Keratinocyte (primary cell): ENCODE measurements at places on chromosomes 1 and 21. TPM values are rescaled to one million over a fixed set of nuclear protein-coding genes. Genes with fewer than 3 reads are reported as not detected.

DNA sequence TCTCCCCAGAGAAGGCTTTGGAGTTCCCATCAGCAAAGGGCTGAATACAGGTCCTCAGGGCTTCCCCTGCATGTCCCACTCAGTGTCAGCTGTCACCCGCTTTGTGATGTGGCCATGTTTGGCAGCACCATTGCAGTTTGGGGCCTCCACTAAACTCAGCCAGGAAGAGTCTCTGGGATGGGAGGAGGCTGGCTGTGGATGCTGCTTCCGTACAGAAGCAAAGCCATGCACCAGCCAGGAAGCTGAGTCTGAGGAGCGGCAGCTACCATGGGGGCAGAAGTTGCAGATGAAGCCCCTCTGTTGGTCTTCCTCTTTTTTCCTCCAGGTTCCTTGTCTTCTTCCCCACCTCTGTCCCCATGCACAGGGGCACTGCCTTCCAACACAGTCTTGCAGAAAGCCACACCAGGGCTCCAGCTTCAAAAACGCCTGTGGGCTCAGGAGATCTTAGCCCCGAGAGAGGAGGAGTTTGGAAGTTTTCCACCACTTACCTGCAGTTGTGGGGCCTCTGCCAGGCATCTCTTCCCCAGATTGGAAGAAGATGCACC is 416.8 kb downstream of the NPHP4 start:
- H3K27ac ChIP-seq = no peak overlapping the region
- no peak for DNase-seq
- H3K36me3 ChIP-seq = no peaks in the 10 kb centered on the region
- no peaks in the 10 kb centered on the region for H3K27me3 ChIP-seq
- H3K4me1 ChIP-seq = no peaks in the 10 kb centered on the region

- H3K36me3 ChIP-seq = peaks cover 29% of the 10 kb centered on the region
- no peak overlapping the region for H3K4me3 ChIP-seq
- H3K27ac ChIP-seq = no peak overlapping the region
- no peaks in the 10 kb centered on the region for H3K4me1 ChIP-seq
- no peaks in the 10 kb centered on the region for H3K27me3 ChIP-seq
Measured at GRCh38 chr1:178456472-178456871, 40.3 kb downstream of the CLEC20A start.

DNA sequence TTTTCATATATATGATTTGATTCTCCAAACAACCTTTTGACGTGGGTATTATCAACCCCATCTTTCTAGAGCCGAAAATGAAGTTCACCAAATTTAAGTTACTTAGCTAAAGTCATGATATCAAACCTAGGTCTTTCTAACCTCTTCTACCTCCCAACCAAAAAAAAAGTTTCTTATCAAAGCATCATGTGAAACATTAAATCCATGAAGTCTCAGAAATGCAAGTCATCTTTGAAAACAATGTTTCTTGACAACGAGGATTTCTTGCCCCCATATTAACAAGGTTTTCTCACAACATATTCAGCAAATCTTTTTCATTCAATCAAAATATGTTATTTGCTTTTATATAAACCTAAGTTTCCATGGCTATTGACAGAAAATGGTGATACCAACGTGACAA is 306.3 kb downstream of the SMYD3 start:
- H3K4me3 ChIP-seq = no peak overlapping the region
- no peak overlapping the region for H3K27ac ChIP-seq
- H3K4me1 ChIP-seq = no peaks in the 10 kb centered on the region

- no peaks in the 10 kb centered on the region for H3K27me3 ChIP-seq
- peaks cover 33% of the 10 kb centered on the region for H3K4me1 ChIP-seq
- no peak overlapping the region for H3K4me3 ChIP-seq
- peaks cover 61% of the 10 kb centered on the region for H3K36me3 ChIP-seq
- no peak for DNase-seq
Measured at GRCh38 chr1:31427322-31427721, 14.3 kb downstream of the SERINC2 start.

DNA sequence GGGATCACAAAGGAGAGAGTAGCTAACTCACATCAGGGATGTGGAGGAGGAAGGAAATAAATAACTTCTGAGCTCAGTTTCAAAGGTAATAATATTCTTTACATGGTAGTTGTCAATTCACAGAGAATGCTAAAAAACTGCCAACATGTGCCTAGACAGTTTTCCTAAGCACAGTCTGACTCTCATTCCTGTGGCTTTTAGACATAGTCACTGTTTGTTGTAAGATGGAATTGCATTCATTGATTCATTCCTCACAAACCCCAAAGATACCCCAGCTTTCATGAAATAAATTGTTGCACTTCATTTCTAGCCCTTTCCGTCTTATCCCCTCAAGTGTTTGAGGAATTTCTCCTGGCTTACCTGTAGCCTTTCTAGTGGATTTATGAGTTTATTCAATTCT is 263.9 kb downstream of the NTNG1 start:
- H3K27ac ChIP-seq = no peak overlapping the region
- DNase-seq = no peak
- no peaks in the 10 kb centered on the region for H3K36me3 ChIP-seq
- H3K4me1 ChIP-seq = peaks cover 13% of the 10 kb centered on the region
- H3K4me3 ChIP-seq = no peak overlapping the region

DNA sequence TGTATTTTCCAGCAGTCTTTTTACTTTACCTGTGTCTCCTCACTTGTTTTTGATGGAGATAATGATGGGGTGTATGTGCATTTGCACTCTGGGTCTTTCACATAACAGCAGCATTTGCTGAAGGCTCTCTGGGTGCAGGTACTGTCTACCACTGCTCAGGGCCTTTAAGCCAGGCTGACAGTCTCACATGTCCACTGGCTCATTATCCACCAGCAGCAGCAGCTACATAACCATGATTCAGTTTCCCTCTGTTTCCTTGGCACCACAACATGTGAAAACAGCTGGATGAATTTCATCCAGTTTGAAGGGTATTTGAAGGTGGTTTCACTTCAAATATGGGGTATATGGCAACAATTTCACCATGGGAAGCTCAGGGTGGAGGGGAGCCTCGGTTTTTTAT is 41.2 kb upstream of the ROR1 start:
- H3K36me3 ChIP-seq = no peaks in the 10 kb centered on the region
- H3K4me1 ChIP-seq = peaks cover 19% of the 10 kb centered on the region
- DNase-seq = no peak
- no peak overlapping the region for H3K27ac ChIP-seq
- H3K27me3 ChIP-seq = no peaks in the 10 kb centered on the region

DNA sequence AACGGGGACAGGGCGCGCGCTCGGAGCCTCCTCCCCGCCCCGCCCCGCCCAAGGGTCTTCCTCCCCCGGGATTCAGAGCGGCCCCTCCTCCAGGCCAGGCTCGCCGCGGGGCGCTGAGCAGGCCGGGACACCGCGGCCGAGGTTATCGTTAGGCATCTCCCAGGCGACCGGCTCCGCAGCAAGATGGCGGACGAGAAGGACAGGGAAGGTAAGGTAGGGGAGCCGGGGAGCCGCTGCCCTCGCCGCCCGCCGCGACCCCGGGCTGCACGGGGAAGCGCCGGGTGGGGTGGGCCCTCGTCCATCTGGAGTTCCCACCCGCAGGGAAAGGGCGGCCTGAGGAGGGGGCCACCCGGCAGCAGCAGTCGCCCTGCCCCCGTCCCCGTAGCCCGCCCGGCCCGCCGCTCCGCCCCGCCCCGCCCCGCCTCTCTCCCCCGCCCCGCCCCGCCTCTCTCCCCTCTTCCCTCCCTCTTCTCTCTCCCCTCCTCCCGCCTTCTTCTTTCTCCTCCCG is 105.9 kb upstream of the HNRNPU start:
- H3K36me3 ChIP-seq = no peaks in the 10 kb centered on the region
- peaks cover 12% of the 10 kb centered on the region for H3K4me1 ChIP-seq
- H3K27ac ChIP-seq = peak overlapping the region; percentile 99
- H3K4me3 ChIP-seq = peak overlapping the region; percentile 76

GRCh38 chr1:156812293-156812990 is 4.2 kb downstream of the SH2D2A start:
- no peak overlapping the region for H3K27ac ChIP-seq
- H3K4me3 ChIP-seq = no peak overlapping the region
- H3K4me1 ChIP-seq = peaks cover 48% of the 10 kb centered on the region
- no peak for DNase-seq

DNA sequence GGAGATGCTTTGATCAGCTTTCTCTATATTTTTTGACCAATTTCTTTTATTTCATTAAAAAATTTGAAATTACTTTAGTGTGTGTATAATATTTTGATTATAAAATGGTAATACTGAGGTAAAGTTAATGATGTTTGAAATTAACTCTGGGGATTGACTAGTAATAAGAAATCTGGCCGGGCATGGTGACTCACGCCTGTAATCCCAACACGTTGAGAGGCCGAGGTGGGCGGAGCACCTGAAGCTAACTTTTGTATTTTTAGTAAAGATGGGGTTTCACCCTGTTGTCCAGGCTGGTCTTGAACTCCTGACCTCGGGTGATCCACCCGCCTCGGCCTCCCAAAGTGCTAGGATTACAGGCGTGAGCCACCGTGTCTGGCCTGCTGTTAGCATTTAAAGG is 17.5 kb downstream of the SCP2 start:
- no peak overlapping the region for H3K4me3 ChIP-seq
- DNase-seq = no peak
- H3K27me3 ChIP-seq = no peaks in the 10 kb centered on the region
- H3K27ac ChIP-seq = no peak overlapping the region
- no peaks in the 10 kb centered on the region for H3K36me3 ChIP-seq

DNA sequence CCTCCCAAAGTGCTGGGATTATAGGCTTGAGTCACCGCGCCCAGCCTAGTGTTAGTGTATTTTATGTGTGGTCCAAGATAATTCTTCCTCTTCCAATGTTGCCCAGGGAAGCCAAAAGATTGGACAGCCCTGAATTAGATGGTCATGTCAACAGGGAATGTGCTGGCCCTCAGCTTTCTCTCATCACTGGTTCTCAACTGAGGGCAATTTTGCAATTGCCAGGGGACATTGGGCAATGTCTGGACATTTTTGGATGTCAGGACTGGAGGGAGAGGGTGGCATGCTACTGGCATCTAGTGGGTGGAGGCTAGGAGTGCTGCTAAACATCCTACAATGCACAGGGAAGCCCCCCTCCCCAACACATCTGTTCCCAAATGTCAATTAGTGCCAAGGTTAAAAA is 95.0 kb downstream of the LAMC2 start:
- DNase-seq = no peak
- H3K4me3 ChIP-seq = no peak overlapping the region
- peaks cover 63% of the 10 kb centered on the region for H3K4me1 ChIP-seq
- no peaks in the 10 kb centered on the region for H3K36me3 ChIP-seq
- peak overlapping the region; percentile 22 for H3K27ac ChIP-seq

DNA sequence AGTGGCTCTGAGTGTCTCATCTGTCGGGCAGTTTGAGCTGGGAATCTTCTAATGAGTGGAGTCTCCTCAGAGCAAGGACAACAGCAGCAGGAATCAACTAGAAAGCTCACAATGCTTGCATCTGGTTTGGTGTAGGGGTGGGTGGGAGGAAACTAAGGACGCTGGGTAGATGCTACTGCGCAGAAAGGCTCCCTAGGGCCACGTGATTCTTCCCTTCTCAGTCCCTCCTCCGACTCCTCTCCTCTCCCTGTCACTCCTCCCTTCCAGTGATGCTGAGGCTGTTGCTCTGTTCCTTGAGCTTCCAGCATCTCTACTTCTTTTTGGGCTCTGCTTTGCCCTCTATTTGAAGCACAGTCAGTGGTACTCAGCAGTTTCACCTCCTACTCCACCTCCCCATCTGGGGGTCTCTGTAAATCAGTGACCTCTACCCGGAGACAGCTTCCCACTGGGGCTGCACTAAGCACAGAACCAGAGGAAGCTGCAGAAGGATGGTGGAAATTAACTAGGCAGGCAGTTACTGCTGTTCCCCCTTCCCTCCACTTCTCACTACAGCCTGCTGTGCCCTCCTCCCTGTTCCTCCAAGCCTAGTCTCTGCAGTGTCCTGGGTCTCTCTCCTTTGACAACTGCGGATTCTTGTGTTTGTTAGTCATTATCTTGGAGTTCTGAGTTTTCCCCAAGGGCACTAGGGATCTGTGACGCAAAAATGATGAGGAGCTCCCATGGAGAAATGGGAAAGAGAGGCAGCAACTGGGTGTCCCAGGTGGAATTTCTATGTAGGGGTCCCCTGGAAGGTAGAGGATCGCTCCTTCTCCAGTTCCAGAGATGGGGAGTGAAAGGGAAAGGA is 5.8 kb downstream of the LINGO4 start:
- DNase-seq = no peak
- H3K27me3 ChIP-seq = peaks cover 22% of the 10 kb centered on the region
- no peak overlapping the region for H3K27ac ChIP-seq
- peaks cover 8% of the 10 kb centered on the region for H3K4me1 ChIP-seq

GRCh38 chr1:232204269-232204668 is 425.7 kb downstream of the SIPA1L2 start:
- no peak for DNase-seq
- no peak overlapping the region for H3K4me3 ChIP-seq
- H3K27me3 ChIP-seq = no peaks in the 10 kb centered on the region
- no peak overlapping the region for H3K27ac ChIP-seq

DNA sequence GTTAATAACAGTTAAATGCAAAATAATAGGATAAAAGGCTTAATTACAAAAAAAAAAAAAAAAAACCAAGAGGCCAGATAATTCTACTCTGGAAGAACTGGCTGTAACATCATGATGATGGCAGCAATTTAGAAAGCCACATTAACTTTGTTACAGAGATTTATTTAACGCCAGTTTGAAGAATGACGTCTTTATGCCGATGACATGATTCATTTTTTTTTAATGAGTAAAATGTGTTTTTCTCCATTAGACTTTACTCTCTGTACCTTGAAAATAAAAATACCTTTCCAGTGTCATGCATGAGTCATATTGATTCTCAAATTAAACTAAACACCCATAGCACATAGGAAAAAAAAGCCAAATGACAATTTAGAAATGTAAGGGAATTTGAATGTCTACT is 226.1 kb downstream of the RGS7 start:
- H3K27ac ChIP-seq = no peak overlapping the region
- H3K36me3 ChIP-seq = no peaks in the 10 kb centered on the region
- H3K4me1 ChIP-seq = no peaks in the 10 kb centered on the region
- H3K4me3 ChIP-seq = no peak overlapping the region
- no peaks in the 10 kb centered on the region for H3K27me3 ChIP-seq

DNA sequence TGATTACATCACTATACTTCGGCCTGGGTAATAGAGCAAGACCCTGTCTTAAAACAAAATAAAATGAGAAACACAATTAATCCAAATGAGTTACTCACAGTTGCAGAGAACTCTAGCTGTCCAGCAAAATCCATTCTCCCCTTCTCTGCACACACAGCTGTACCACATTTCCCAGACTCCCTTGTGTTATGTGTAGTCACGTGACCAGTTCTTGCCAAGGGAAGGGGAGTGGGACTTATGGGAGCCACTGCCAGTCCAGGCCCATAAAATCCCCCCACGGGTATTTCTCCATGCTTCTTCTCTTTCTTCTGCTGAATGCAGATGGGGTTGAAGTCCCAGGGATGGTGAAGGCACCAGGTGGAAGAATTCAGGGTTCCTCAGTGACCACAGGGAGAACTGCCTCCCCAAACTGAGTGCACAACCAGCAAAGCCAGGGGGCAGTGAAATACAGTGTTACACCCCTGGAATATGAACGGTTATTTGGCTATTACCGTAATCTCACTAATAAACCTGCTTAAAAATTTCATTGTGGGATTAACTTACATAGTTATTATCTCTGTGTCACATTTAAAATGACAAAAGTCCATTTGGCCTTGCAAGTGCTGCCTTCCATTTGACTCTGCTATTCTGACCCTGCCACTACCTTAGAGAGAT is 85.6 kb upstream of the FMN2 start:
- DNase-seq = no peak
- no peak overlapping the region for H3K27ac ChIP-seq
- H3K4me1 ChIP-seq = no peaks in the 10 kb centered on the region
- no peaks in the 10 kb centered on the region for H3K27me3 ChIP-seq
- no peaks in the 10 kb centered on the region for H3K36me3 ChIP-seq

Gene RNU1-2
- polyA plus RNA-seq = 66.0 to 67.0 TPM in 2 of 3 replicates, not detected in the other

Gene GSTM5
- not detected in 3 replicates for polyA plus RNA-seq

Gene SPATA17
- 0.82 to 1.8 TPM (median 1.4 TPM) in 3 replicates for polyA plus RNA-seq

Gene KRTAP19-1
- polyA plus RNA-seq = 0.44 to 0.72 TPM in 2 of 3 replicates, not detected in the other

Gene TMEM82
- not detected in 3 replicates for polyA plus RNA-seq

Gene RCSD1
- polyA plus RNA-seq = 0.03 to 0.04 TPM (median 0.03 TPM) in 3 replicates

Gene TTC34
- polyA plus RNA-seq = 0.01 to 0.04 TPM (median 0.04 TPM) in 3 replicates

Gene LCE3E
- polyA plus RNA-seq = 0.48 to 2.8 TPM (median 2.2 TPM) in 3 replicates

Gene BNIPL
- 4.6 to 25.8 TPM (median 9.8 TPM) in 3 replicates for polyA plus RNA-seq

Gene CD1C
- polyA plus RNA-seq = not detected in 3 replicates

Gene OLIG2
- not detected in 3 replicates for polyA plus RNA-seq
